CD8-positive, alpha-beta T cell (primary cell): ENCODE measurements at places on chromosomes 13 and 19. TPM values are rescaled to one million over a fixed set of nuclear protein-coding genes. Genes with fewer than 3 reads are reported as not detected.

- no peak for DNase-seq
Measured at GRCh38 chr19:41529484-41530183, 46.3 kb upstream of the CEACAM21 start.

- DNase-seq, result no peak
Measured at GRCh38 chr19:35024095-35024494, 6.2 kb upstream of the SCN1B start.

- DNase-seq, result no peak
Measured at GRCh38 chr19:10452726-10453618, 32.6 kb downstream of the PDE4A start.

DNA sequence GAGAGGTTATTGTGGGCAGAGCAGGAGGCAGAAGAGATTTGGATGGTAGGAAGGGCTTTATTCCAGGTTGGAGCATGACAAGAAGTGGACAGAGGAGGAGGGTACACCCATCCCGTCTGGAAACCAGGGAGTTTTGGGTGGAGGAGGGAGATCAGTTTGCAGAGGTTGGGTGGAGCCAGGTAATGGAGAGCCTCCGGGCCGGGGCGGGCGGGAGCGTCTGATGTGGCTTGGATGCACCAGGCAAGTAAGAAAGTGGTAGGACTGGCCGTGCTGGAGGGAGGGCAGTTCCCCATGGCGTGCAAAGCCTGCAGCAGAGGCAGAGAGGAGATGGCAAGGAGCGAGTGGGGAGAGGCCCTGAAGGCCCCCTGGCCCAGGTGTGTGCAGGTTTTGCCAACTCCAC is 10.9 kb downstream of the IGFLR1 start:
- no peak for DNase-seq

GRCh38 chr13:114225610-114226009 is 9.1 kb upstream of the CDC16 start:
- peak; percentile 8 for DNase-seq

DNA sequence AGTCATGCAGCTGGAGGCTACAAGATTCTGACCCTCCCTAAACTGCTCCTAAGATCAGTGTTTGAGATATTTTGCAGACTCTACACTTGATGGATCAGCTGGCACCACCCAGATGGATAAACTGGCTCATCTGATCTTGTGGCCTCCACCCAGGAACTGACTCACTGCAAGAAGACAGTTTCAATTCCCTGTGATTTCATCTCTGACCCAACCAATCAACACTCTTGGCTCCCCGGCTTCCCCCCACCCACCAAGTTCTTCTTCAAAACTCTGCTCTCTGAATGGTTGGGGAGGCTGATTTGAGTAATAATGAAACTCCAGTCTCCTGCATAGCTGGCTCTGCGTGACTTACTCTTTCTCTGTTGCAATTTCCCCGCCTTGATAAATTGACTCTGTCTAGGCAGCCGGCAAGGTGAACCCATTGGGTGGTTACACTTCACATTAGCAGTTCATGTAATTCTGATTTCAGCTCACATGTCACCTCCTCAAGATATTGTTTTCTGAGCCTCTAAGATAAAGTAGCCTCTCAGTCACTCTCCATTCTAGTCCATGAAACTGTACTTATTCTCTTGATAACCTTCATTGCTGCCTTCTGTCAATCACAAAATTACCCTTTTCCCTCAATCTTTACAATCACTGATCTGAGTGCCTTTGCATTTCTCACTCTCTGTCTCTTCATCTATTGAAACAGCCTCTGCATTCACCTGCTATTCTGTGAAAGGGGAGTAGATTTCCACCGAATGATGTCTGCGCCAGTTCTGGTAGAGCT is 9.9 kb upstream of the FPR3 start:
- DNase-seq, result no peak

GRCh38 chr13:95258619-95259194 is 42.5 kb downstream of the ABCC4 start:
- no peak for DNase-seq

DNA sequence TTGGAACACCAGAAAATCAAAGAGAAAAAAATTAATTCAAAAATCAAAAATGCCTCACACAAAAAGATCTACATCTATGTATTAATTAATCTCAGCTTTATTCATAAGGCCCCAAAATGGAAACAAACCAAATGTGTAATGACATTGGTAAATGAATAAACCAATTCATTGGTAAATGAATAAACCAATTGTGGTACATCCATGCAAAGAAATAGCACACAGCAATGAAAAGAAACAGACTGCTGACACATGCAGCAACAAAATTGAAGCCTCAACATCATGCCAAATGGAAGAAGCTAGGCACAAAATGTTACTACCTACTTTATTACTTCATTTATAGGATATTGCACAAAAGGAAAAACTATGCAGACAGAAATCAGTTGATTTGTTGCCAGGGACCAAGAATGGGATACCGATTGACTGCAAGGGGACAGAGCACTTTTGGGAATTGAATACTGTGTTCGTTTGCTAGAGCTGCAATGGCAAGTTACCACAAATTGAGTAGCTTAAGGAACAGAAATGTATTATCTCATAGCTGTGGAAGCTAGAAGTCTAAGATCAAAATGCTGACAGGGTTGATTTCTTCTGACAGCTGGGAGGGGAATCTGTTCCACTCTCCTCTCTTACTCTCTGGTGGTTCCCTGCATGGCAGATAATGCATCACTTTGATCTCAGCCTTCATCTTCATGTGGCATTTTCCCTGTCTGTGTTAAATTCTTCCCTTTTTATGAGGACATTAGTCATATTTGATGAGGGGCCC is 252.8 kb downstream of the RFC3 start:
- DNase-seq, result no peak

DNA sequence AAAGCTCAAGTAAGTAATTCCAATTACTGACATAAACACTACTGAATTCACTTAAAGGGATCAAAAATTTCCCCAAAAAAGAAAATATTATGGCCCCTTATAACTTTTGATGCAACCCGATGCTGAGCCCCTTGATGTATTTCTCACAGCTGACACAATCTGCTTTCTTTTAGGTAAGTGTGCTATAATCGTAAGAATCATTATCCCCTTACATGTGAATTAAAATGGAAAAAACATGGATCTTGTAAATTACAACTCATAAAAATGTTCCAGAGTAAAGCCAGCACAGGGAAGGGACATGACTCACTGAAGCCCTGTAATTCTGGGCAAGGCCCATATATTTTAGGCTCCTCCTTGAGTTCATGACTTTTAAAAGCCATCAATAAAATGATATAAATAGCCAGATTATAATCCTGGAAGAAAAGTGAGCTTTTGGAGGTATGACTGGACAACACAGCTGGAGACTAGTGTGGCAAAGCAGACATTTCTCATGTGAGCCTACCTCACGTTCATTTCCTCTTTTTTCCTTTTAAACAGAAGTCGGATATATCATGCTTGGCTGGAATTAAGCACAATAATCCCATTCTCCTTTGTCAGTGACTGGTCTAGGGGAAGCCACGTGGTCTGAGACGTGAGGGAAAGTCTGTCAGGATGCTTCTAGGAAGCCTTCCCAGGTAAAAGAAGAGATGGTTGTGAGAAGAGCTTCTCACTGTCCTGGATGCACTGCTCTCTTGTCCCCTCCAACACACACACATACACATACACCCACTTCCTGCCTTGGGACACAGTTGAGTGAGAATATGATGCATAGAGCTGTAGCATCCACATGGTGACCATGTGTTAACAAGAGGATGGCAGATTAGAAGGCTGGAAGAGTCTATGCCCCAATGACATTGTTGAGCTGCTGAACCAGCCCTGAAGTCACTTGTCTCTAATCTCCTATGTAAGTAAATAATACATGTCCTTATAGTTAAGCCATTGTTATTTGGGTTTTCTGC is 165.4 kb downstream of the RGCC start:
- no peak for DNase-seq

DNA sequence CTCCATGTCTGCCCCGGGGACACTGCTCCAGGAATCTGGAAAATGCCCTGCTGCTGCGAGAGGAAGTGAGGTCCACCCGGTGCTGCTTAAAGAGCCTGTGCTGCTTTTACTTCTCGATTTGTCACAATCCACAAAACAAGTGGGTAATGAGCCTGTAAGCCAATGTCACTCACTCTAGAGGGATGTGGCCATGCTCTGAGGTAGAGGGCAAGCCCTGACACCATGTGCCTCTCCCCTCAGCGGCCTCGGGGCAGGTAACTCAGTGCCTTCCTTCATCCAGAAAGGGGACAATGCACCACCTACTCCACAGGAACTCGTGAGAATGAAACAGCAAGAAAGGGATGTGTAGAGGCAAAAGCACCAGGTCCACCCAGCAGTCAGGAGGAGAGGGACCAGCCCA is 106.2 kb downstream of the TUBA3C start:
- no peak for DNase-seq

The RDH8 gene
- not detected for total RNA-seq

DNA sequence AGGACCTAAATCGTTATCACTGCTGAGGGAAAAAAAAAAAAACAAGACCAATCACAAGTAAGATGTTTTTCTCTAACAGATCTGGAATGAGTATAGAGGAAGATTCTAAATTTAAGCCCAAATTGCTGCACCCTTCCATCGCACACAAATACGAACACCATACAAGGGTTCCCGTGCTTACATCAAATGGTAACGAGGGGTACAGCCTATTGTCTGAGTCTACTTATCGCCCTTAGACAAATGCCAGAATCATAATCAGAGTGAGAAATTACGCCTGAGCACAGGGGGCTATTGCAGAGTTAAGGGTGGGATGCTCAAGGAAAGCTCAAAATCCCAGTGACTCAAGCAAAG is 603 bp downstream of the ZC3H13 start:
- DNase-seq, result no peak

The ARMC6 gene
- total RNA-seq, result 4.6 TPM

The CBY2 gene
- not detected for total RNA-seq

DNA sequence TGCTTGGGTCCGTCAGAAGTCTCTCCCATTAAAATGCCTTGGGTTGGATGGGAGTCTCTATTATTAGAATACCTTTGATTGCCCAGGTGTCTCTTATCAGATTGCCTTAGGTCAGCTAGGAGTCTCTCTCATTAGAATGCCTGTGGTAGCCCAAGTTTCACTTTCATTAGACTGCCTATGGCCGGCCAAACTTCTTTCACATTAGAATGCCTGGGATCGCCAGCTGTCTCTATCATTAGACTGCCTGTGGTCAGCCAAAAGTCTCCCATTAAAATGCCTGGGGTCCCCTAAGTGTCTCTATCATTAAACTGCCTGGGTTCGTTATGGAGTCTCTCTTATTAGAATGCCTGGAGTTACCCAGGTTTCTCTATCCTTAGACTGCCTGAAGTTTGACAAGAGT is 1476.7 kb downstream of the UQCRFS1 start:
- no peak for DNase-seq

The SAE1 gene
- 22.4 TPM for total RNA-seq

DNA sequence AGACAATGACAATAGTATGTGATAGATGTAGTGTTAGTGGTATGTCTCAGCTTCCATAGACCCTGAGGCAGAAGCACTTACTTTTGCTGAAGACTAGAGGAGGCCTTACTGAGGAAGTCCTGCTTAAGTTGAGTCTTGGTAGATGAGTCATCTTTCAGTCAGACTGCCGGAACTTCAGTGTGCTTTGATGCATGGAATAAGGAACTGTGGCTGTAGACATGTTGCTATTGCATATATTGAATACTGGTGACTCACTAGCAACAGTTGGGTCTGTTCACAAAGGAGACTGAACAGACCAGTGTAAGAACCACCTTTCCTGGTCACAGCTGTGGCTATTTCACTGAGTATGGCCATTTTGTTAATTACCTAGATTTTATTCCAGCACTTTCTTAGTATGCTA is 1000.6 kb downstream of the OLFM4 start:
- DNase-seq, result no peak

- no peak for DNase-seq
Measured at GRCh38 chr13:24133021-24133795, 27.3 kb upstream of the SPATA13 start.

- DNase-seq, result no peak
Measured at GRCh38 chr19:4174895-4175668, 7.3 kb downstream of the SIRT6 start.

The NDUFA7 gene
- total RNA-seq, result 28.9 TPM

DNA sequence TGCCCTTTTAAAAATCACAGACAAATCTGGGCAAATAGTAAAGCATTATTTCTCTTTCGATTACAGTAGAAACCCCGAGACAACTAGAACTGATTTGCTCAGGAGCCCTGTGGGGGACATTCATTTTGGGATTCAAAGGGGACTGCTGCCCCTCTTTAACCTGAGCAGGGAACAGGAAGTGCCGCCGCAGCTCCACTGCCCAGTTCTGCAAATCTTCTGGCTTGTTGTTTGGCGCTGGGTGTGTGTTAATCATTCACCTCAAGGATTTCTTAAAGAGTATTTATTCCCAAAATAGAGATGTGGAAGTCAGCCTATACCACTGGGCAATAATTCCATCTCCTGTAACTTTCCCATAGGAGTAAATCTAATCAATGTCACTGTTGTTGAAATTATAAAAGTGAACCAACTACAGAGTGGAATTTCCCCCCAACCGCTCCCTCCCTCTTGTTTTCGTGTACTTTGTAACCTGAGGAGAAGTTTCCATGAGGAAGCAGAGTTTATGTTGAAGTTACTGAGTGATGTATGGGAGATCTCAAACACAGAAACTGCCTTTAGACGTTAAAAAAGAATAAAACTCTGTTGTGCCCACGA is 515.8 kb downstream of the KLF12 start:
- DNase-seq, result no peak

The PRRG2 gene
- total RNA-seq, result 1.4 TPM

The LTBP4 gene
- 107 TPM for total RNA-seq

The GNG7 gene
- total RNA-seq, result 2.6 TPM

GRCh38 chr13:30355384-30355699 is 48.0 kb upstream of the KATNAL1 start:
- DNase-seq, result peak; percentile 76

The SIAH3 gene
- 0.49 TPM for total RNA-seq

DNA sequence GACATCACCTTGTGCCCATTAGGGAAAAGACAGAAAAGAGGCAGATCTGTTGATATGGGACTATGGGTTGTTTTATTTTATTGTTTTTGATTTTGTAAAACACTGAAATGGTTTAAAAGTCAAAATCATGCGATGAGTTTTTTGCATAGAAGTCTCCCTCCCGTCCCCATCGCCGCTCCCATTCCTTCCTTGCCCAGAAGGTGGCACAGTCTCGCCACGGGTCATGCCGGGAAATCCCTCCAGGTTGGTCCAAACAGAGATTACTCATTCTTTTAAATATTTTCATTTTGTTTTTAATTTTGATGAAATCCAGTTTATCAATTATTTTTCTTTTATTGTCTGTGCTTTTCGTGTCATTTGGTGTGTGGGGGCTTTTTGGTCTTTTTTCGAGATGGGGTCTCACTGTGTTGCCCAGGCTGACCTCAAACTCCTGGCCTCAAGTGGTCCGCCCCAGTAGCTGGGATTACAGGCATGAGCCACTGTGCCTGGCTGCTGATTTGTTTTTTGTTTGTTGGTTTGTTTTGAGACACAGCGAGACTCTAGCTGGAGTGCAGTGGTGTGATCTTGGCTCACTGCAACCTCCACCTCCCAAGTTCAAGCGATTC is 9.2 kb downstream of the PGPEP1 start:
- no peak for DNase-seq

The CCDC70 gene
- total RNA-seq, result not detected

The TEX26 gene
- not detected for total RNA-seq

DNA sequence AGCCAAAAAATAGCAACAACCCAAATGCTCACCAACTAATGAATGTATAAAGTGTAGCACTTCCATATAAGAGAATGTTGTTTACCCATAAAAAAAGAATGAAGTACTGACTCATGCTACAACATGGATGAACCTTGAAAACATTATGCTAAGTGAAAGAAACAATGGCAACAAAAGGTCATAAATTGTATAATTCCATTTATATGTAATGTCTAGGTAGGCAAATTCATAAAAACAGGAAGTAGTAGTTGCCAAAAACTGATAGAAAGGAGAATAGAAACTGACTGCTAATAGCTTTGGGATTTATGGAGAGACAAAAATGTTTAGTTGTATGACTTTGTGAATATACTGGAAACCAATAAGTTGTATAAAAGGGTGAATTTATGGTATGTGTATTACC is 21.6 kb downstream of the MYCBP2 start:
- DNase-seq, result no peak

The ZNF221 gene
- 0.25 TPM for total RNA-seq
